ENCODE measurements at places on chromosomes 4 and X.

DNA sequence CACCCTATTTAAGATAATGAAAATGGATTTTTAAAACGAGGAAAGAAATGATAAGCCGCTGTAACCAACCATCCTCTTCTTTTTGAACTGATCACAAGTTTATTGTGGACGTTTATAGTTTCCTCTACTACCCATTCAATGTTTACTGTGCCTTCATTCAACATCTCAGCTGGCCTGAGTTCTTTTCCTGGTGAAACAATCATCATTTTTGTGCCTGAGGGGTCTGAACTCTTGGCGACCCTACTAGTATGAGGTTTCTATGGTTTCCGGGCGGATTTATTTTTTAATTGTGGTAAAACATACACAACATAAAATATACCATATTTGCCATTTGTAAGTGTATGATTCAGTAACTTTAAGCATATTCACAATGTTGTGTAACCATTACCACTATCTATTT lies 100.7 kb downstream of the SPRY1 start:
- no peak for DNase-seq

- no peak for DNase-seq
These were observed 218.7 kb downstream of the MAPK10 start for GRCh38 chr4:86141161-86141560.

DNA sequence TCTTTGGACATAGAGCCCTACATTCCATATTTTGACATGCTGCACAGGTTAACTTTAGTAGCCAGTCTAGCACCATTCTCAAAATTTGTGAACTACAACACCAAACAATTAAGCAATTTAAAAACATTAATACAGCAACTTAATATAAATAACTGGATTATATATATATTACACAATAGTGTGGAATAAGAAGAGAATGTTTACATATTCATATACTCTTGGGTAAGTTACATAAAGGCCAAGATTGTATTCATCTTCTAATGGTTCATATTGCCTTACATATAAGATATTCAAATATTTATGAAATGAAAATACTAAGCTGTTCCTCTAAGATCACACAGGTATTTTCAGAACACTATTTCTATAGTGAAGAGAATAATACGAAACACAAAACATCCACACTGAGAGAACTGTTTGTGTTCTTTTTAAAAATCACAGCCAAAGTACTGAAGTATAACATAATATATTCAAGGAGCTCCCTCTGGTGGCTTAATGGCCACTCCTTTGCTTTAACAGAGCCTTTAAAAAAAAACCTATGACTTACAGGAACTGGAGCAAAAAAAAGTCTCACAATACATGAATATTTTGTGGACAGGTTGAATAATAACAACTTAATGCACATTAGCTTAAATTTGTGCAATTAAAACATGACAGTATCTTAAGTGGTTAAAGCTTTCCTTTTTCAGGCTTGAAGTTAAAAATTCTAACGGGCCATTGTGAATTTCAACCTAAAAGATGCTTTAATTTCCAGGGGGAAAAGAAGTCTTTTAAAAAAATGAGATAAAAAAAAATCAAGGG lies 46.2 kb downstream of the NEK1 start:
- peak; percentile 16 for DNase-seq

DNA sequence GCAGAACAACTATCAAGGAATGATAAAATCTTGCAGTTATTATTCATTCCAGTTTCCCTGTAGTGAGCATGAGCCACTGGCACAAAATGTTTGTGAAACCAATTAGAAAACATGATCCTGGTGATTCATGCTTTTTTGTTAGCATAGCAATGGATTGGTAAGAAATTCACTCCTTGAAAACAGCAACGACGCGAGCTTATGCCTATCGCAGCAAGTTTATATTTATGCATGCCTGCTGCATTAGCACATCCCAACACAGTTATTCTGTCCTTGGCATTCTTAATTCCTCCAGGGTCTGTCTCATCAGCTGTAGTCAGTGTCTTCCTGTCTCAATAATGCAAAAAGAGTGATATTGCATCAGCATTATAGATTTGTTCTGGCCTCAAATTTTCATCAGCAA lies 975.9 kb downstream of the STIM2 start:
- no peak for DNase-seq

- no peak for DNase-seq
These were observed 32.9 kb upstream of the STX18 start for GRCh38 chr4:4574792-4575191.

DNA sequence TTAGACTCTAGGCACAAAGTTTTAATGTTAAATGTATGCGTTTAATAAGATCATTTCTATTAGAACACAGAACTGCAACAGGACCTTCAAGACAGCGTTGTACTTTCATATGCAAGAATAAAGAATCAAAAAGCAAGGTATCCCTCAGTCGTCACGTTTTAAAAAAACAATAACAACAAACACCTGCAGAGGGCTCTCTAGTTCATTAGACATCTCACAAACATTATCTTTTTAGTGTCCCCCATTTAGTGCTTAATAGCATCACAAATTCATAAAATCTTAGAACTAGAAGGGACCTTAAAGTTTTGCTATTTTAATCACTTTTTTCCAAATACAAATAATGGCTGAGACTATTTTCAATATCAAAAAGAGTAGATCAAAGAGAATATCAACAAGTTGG lies 236.6 kb downstream of the DCHS2 start:
- no peak for DNase-seq

DNA sequence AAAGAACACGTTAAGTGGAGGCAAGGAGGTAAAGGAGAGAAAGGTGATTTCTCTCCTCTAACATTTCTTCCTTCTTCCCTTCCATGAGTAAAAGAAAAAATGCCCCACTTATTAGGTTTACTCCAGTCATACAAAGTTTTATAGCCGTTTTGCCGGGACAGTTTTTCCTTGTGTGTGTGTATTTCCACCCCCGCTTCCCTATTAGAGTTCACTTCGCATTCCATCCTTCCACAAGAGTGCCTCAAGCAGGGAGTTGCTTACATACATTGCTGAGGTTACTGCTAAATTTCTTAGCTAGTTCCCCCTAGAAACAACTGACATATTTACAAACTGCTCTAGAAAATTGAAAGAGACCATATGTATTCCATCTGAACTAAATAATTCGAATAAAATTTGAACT lies 45.2 kb upstream of the BMP15 start:
- DNase-seq, result no peak

GRCh38 chr4:99722725-99723124 lies 65.1 kb upstream of the C4orf54 start:
- DNase-seq, result no peak

- no peak for DNase-seq
These were observed 306.0 kb upstream of the AADAT start for GRCh38 chr4:170395773-170396172.

GRCh38 chr4:4333265-4333706 lies 43.2 kb downstream of the ZBTB49 start:
- no peak for DNase-seq

DNA sequence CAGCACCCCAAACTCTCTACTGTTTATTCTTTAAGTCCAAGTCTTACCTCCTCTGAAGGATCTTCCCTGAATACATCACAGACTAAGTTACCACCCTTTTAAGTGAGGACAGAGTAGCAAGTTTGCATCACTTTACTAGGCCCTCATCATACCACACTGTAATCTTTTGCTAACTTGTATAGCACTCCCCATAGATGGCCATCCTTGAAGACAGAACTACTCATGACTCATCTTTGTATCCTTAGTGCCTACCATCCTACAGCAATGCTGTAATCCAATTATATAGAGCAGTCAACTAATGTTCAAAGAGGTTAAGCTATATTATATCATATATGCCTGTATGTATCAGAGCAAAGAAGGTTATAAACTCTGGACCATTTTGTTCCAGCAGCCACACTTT lies 101.4 kb downstream of the ADAMTS3 start:
- no peak for DNase-seq

- DNase-seq, result no peak
These were observed 391 bp downstream of the UBL4A start for GRCh38 chrX:154486052-154486395.

GRCh38 chr4:40710484-40711254 lies 39.1 kb upstream of the NSUN7 start:
- no peak for DNase-seq

GRCh38 chr4:140222171-140222570 lies 68.2 kb upstream of the MAML3 start:
- DNase-seq, result no peak

DNA sequence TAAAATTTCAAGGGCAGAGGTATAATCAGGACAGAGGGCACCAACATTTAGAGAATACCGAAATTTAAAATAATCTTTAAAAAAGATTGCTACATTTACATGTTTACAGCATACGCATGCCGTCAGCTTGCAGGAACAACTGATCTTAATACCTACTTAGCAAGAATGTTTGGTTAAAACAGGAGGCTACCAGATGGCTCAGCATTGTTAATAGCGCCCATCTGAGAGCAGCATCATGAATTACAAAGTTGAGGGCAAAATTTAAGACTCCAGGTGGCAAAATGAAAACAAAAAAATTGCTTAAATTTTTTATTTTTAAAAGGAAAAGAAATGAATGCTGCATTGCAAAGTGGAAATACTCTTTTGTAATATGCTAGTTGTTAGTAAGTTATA lies 241.3 kb downstream of the C4orf33 start:
- DNase-seq, result no peak

DNA sequence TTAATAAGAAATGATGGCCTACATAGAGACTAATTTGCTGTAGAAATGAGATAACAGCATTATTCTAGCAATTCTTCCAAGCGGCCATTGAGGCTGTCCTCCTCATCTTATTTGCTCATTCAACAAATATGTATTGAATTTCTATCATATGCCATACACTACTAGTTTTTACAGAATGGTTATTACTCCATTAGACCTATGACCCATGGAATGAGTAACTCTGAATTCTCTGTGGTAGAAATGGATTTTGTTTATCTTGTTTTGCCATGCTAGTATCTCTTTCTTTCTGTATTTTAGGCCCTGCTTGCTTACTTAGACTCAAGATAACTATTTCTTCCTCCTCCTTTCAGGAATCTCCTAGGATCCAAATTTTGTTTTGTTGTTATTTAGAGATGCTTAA lies 103.5 kb downstream of the RPA4 start:
- no peak for DNase-seq
